ENCODE measurements at places on chromosomes 16 and 17.
A peak's percentile ranks its signal among the peaks of the same experiment; 100 is the strongest.

- peak; percentile 15 for DNase-seq
These were observed 19.0 kb upstream of the MON1B start for GRCh38 chr16:77171745-77172635.

DNA sequence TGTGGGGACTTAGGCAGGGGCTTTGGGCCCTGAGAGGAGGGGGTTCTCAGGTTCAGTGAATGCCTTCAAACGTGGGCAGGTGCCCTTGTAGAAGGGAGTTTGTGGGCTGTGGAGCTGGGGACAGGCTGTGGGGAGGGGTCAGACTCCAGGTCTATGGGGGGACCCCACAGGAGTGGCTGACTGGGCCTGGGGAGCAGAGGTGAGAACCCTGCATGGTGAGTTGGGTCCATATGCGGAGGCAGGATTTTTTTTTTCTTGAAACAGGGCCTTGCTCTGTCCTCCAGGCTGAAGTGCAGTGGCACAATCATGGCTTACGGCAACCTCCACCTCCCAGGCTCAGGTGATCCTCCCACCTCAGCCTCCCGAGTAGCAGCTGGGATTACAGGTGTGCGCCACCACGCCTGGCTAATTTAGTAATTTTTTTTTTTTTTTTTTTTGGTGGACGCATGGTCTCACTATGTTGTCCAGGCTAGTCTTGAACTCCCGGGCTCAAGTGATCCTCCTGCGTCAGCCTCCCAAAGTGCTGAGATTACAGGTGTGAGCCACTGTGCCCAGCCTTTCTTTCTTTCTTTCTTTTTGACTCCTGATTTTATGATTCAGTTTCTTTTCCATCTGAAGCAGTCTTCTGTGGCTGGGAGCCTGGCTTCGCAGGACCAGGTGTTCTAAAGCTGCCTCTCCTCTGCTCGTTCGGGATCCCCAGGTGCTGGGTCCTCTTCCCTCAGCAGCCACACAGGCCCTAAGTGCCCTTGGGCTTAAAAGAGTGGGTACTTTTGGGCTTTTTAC lies 19.0 kb upstream of the ADCY7 start:
- DNase-seq: no peak

DNA sequence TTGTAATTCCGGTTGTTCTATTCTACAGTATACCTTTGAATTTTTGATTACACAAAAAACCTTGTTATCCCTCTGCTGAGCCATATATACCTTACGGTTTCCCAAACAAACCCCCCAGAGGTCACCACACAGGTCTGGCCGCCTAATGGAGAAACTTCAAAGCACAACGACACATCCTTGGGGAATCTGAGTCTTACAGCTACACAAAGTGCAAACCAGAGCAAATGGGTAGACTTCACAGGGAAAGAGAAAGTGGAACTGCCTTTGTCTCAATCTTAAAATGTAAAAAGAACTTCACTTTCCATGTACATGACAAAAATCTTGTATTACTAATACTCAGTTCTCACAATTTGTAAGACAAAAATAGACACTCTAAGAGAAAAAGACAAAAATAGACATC lies 2.7 kb downstream of the FBXO31 start:
- DNase-seq: no peak

DNA sequence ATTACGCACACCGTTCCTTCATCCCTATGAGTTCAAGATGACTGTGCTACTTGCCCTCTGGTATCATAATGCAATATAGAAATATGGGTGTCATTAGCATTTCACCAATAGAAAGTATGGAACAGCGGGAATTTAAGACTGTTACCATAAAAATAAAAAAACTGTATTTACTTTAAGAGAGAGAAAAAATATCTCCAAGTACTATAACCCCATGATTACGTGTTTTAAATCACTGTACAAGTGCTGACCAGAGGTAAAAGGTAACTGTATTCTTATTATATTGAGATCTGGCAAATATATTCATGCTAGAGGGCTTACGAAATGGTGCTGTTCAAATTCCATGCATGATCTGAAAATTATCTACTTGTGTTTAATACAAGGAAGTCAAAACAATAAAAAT lies 5.2 kb downstream of the SDR42E1 start:
- DNase-seq: no peak

- DNase-seq: no peak
These were observed 19.4 kb upstream of the CRISPLD2 start for GRCh38 chr16:84800158-84800978.

GRCh38 chr16:68508641-68509240 lies 30.4 kb upstream of the ZFP90 start:
- no peak for DNase-seq

DNA sequence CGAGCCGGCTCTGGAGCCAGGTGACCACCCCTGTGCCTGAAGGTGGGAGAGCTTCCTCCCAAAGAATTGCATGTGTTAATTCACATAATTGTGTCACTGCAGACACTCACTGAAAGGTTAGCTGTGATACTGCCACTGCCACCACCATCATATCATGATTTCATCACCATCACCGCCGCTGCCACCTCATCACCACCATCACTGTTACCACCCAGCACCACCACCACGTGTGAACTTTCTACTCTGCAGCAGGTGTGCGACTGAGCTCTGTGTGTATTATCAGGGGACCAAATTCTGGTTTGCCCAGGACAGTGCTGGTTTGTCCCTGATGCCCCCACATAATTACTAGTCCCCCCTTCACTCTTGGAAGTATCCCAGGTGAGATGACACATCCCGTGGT lies 15.2 kb downstream of the BCAR1 start:
- DNase-seq: no peak

GRCh38 chr17:65533852-65534457 lies 27.5 kb downstream of the AXIN2 start:
- no peak for DNase-seq
